Activated CD8-positive, alpha-beta memory T cell treated with anti-CD3 and anti-CD28 coated beads for 1 hour (primary cell): ENCODE measurements at places on chromosomes 5 and 9.

GRCh38 chr5:135979510-135979909 lies 24.7 kb upstream of the LECT2 start:
- DNase-seq = no peak

- DNase-seq = no peak
Measured at GRCh38 chr5:6551955-6552313, 80.9 kb downstream of the NSUN2 start.

DNA sequence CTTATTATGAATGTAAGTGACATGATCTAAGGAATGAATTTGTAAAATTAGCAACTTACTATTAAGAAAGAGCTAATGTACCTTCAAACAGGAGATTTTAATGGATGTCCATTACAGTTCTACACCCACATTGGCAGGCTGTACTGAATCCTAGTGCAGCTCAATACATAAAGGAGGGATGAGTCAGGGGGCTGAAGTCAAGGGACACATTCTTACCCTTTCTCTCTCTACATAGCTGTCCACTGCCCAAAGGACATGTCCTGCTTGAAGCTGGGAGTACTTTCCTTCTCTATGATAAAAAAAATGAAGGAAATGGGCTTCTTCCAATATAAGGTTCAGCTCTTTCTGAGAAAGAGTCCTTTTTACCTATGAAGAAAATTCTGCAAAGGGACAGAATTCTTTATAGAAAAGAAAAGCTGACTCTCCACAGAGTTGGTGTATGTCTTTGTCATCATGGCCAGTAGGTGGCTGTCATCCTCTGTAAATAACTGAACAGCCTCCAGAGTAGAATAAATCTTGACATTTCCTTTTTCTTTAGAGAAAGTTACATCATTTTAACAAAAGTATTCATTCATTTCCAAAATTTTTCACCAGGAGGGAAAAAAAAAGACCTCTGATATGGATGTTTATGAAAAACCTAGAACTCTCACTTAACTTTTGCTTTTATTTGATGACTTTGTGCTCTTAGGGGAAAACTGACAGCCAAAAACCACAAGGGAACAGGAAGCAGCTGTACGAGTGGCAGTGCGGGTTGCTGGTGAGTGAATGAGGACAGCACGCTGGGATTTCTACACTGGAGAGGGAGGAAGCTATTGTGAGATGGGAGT lies 13.1 kb upstream of the IFNA14 start:
- DNase-seq = no peak

DNA sequence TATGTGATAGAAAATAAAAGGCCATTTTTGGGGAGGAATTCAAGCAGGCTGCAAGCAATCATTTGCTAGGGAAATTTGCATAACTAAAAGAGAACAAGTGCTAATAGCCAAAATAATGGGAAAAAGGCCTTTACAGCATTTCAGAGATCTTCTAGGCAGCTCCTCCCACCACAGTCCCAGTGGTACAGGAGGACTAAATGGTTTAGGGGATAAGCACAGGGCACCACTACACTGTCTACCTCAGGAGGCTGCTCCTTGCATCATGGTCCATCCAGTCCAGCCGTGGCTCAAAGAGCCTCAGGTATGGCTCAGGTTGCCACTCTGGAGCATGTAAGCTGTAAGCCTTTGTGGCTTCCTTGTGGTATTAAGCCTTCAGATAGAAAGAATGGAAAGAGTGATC lies 485.6 kb downstream of the PDE4D start:
- DNase-seq = no peak

GRCh38 chr9:70868661-70869652 lies 252.5 kb downstream of the TRPM3 start:
- DNase-seq = no peak
